ENCODE measurements at places on chromosomes 12 and 14. TPM values are rescaled to one million over a fixed set of nuclear protein-coding genes. Genes with fewer than 3 reads are reported as not detected.

The NXPH4 gene
- 0.56 TPM for total RNA-seq

The AMDHD1 gene
- total RNA-seq: under 0.01 TPM

The SUOX gene
- total RNA-seq: 13.1 TPM

The FLRT2 gene
- total RNA-seq: 11.1 TPM

The GPR65 gene
- 0.28 TPM for total RNA-seq

- DNase-seq: no peak
- no peak overlapping the region for H3K4me3 ChIP-seq
- no peaks in the 10 kb centered on the region for H3K27me3 ChIP-seq
- peaks cover 47% of the 10 kb centered on the region for H3K36me3 ChIP-seq
- no peaks in the 10 kb centered on the region for H3K4me1 ChIP-seq
Observed at GRCh38 chr14:104882325-104882973, 17.4 kb downstream of the CEP170B start.

DNA sequence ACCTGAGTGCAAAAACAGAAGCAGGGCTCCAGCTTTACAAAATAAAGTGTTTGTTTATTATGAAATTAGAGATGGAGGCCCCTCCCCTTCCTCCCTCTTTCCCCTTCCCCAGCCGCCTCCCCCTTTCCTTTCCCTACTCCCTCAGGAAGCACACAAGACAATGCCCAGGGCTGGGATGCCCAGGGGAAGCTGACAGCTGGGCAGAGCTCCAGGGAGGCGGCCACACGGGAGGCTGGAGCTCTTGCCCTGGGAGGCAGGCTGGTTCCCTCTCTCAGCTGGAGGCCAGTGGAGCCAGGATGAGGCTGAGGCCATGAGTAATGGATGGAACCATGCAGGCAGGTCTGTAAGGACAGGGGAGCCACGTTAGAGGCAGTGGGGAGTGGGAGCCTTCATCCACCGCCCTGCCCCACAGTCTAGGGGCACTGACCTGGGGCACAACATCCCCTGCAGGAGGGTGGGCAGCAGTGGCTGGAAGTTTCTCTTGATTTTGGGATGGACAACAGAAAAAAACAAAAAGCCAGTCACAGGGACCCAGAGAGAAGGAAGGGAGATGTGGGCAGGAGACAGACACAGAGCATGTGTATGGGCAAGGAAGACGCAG is 5.1 kb downstream of the PSMB11 start:
- peaks cover 4% of the 10 kb centered on the region for H3K4me1 ChIP-seq
- H3K27me3 ChIP-seq: no peaks in the 10 kb centered on the region
- no peaks in the 10 kb centered on the region for H3K36me3 ChIP-seq
- H3K27ac ChIP-seq: no peak overlapping the region
- no peak for DNase-seq
- H3K4me3 ChIP-seq: no peak overlapping the region

DNA sequence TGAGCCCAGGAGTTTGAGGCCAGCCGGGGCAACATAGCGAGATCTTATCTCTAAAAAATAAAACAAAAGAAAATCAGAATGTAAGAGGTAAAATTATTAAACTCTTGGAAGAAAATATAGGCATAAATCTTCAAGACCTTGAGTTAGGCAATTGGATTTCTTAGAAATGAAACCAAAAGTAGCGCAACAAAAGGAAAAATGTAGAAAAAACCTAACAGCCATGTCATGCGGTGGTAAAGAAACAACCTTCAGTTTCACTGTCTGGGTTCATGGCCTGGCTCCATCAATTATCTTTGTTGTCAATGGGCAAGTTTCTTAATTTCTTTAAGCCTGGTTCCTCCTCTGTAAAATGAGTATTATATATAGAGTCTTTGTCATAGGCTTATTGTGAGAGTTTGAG is 5.6 kb upstream of the GCH1 start:
- no peak overlapping the region for H3K4me3 ChIP-seq
- H3K4me1 ChIP-seq: no peaks in the 10 kb centered on the region
- no peak for DNase-seq
- no peak overlapping the region for H3K27ac ChIP-seq
- no peaks in the 10 kb centered on the region for H3K36me3 ChIP-seq
- peaks cover 9% of the 10 kb centered on the region for H3K27me3 ChIP-seq

GRCh38 chr12:5258498-5258897 is 173.4 kb upstream of the NTF3 start:
- DNase-seq: peak; percentile 86
- H3K4me1 ChIP-seq: peaks cover 16% of the 10 kb centered on the region
- H3K36me3 ChIP-seq: no peaks in the 10 kb centered on the region
- H3K4me3 ChIP-seq: no peak overlapping the region

DNA sequence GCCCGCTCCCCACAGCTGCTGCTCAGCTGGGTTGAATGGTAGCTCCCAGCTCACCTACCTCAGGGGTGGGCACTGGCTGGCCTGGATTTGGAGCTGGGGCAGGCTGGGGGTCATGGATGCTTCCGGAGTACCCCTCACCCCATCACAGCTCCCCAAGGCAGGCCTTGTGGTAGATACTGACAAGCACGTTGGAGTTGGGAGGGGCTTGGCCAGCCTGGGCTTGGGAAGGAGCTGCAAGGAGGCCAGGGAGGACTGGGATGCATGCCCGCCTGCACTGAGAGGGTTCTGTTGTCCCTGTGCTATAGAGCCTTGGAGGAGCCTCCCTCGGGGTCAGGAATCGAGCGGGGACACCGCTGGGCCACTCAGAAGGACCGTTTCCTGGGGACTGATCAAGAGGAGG is 14.2 kb downstream of the TMEM63C start:
- no peak overlapping the region for H3K27ac ChIP-seq
- H3K36me3 ChIP-seq: no peaks in the 10 kb centered on the region
- no peak overlapping the region for H3K4me3 ChIP-seq

- peaks cover 3% of the 10 kb centered on the region for H3K27me3 ChIP-seq
- no peak overlapping the region for H3K4me3 ChIP-seq
- no peak for DNase-seq
- H3K4me1 ChIP-seq: no peaks in the 10 kb centered on the region
- H3K27ac ChIP-seq: no peak overlapping the region
Observed at GRCh38 chr14:104590240-104590965, 10.8 kb downstream of the C14orf180 start.

- no peak overlapping the region for H3K4me3 ChIP-seq
- no peaks in the 10 kb centered on the region for H3K27me3 ChIP-seq
- H3K27ac ChIP-seq: peak overlapping the region; percentile 28
- peaks cover 24% of the 10 kb centered on the region for H3K36me3 ChIP-seq
Observed at GRCh38 chr12:125110641-125111360, 45.6 kb downstream of the AACS start.

DNA sequence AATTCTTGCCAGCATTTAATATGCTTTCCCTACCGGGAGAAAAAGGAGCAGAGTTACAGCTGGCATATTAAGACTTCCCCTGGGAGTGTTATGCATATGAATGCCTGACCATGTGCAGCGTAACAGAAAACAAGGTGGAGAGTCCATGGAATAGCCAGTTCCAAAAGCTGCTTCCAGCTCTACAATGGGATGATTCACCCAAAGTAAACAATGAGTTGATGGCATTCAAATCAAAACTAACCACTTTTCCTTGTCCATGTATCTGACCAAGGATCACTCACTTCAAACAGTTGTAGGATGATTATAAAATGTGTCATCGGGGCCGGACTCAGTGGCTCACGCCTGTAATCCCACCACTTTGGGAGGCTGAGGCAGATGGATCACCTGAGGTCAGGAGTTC is 48.1 kb upstream of the BICDL1 start:
- no peaks in the 10 kb centered on the region for H3K4me1 ChIP-seq
- peaks cover 4% of the 10 kb centered on the region for H3K27me3 ChIP-seq
- H3K36me3 ChIP-seq: no peaks in the 10 kb centered on the region
- H3K4me3 ChIP-seq: no peak overlapping the region

DNA sequence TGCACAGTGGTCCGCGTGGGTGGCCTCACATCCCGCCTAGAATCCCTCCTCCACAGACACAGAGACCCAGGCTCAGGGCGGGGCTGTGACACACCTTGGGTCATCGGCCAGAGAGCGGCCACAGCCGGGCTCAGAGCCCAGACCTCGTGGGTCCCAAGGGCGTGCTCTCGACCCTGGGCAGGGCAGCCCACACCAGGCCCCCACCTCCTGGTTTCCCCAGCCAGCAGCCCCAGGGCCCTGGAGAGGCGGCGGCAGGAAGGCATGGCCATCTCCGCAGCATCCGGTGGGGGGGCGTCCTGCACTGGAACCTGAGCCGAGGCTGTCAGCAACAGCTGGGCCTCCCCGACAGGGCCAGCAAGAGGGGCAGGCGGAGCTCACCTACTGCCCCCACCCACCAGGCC is 15.2 kb downstream of the JAG2 start:
- no peak for DNase-seq
- H3K4me1 ChIP-seq: no peaks in the 10 kb centered on the region
- H3K4me3 ChIP-seq: no peak overlapping the region
- no peaks in the 10 kb centered on the region for H3K36me3 ChIP-seq
- no peak overlapping the region for H3K27ac ChIP-seq
- H3K27me3 ChIP-seq: peaks cover 8% of the 10 kb centered on the region

GRCh38 chr12:56932867-56933266 is 1.3 kb downstream of the SDR9C7 start:
- H3K36me3 ChIP-seq: no peaks in the 10 kb centered on the region
- no peak overlapping the region for H3K4me3 ChIP-seq
- H3K4me1 ChIP-seq: no peaks in the 10 kb centered on the region
- no peak for DNase-seq

DNA sequence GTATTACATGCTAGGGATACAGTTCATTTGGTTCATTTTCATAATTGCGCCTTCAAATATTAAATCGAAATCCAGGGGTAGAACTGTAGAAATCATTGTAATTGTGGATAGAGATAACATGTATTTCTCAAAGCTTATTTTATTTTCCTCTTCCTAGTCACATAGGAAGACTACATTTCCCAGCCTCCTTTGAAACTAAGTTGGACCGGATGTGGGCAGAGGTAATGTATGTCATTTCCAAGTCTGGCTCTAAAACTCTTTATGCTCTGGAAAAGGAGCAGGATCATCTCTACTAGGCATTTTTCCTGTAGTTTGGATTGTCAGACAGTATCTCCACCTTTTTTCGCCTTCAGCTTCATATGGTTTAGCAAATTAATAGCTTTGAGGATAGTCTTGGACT is 70.1 kb upstream of the CRY1 start:
- peaks cover 4% of the 10 kb centered on the region for H3K4me1 ChIP-seq
- no peak overlapping the region for H3K27ac ChIP-seq
- no peak for DNase-seq
- no peaks in the 10 kb centered on the region for H3K36me3 ChIP-seq

- H3K36me3 ChIP-seq: no peaks in the 10 kb centered on the region
- H3K27ac ChIP-seq: peak overlapping the region; percentile 10
- no peak overlapping the region for H3K4me3 ChIP-seq
- peak; percentile 89 for DNase-seq
Observed at GRCh38 chr12:87813476-87814234, 215.5 kb downstream of the C12orf50 start.

DNA sequence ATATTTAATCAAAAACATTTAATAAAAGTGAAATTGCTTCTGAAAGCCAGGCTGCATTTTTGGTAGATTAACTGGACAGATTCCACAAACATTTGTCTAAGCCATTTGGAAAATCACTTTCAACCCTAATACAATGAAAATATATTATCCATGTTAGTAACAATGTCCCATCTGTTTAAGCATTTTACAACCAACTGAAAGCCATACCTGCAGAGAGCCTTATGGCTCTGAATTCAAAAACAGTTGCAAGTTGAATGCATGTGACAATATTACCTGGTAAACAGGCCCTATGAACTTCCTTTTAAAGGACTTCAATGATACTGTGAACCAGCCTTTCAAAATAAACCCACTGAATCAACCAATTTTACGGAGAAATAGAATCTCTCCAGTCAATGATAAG is 468.1 kb downstream of the BTG1 start:
- no peak overlapping the region for H3K4me3 ChIP-seq
- DNase-seq: no peak
- H3K4me1 ChIP-seq: no peaks in the 10 kb centered on the region
- H3K27ac ChIP-seq: no peak overlapping the region
- H3K36me3 ChIP-seq: no peaks in the 10 kb centered on the region

- no peaks in the 10 kb centered on the region for H3K36me3 ChIP-seq
- no peaks in the 10 kb centered on the region for H3K27me3 ChIP-seq
- DNase-seq: no peak
Observed at GRCh38 chr12:52024845-52025230, 18.1 kb downstream of the TAMALIN start.

DNA sequence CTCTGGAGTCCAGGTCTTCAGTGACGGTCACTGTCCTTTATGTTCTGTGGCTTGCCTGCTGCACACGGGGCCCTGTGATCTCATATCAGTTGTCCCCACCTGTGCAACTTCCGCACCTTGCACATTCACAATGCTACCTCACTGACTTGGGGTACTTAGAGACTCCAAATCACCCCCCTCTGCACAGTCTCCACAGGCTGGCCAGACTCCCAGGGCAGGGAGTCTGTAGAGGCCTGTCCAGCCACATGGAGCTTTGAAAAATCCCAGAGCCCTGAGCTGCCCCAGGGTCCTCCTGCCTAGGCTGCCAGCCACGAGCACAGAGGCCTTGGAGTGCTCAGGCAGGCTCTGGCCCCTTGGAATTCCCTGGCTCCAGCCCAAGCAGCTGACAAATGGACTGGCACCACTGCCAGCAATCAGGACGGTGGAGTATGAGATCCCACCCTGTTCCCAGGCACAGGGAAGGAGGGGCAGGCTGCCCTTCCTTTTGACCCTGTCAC is 26.4 kb downstream of the CMKLR1 start:
- no peak overlapping the region for H3K4me3 ChIP-seq
- DNase-seq: no peak
- no peaks in the 10 kb centered on the region for H3K36me3 ChIP-seq
- no peaks in the 10 kb centered on the region for H3K27me3 ChIP-seq
- H3K4me1 ChIP-seq: no peaks in the 10 kb centered on the region

- peaks cover 20% of the 10 kb centered on the region for H3K4me1 ChIP-seq
- H3K27me3 ChIP-seq: no peaks in the 10 kb centered on the region
- H3K36me3 ChIP-seq: peaks cover 23% of the 10 kb centered on the region
- no peak for DNase-seq
Observed at GRCh38 chr12:124448955-124449622, 118.3 kb downstream of the NCOR2 start.

- no peak overlapping the region for H3K27ac ChIP-seq
- peak; percentile 60 for DNase-seq
- no peaks in the 10 kb centered on the region for H3K27me3 ChIP-seq
Observed at GRCh38 chr12:95096852-95097251, 23.4 kb upstream of the NR2C1 start.

DNA sequence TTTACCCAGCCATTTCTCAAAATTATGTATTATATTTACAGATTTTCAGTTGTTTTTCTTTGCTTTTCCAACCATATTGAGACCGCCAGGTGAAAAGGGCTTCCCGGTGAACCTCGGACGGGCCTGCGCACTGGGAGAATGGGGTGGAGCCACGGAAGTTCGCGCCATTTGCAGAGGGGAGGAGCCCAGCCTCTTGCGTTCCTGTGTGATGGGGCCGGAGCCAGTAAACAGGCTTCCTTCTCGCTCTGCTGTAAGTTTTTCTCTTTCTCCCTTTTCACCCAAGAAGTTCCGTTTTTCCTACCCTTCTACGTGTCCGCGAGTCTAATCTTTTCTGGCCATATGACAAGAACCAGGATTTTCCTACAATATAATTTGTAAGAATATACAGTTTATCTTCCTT is 1108.8 kb upstream of the SEL1L start:
- DNase-seq: no peak
- H3K4me3 ChIP-seq: no peak overlapping the region
- no peaks in the 10 kb centered on the region for H3K36me3 ChIP-seq
- H3K27me3 ChIP-seq: no peaks in the 10 kb centered on the region

GRCh38 chr12:70948236-70948975 is 27.9 kb upstream of the PTPRR start:
- no peaks in the 10 kb centered on the region for H3K36me3 ChIP-seq
- no peaks in the 10 kb centered on the region for H3K27me3 ChIP-seq
- DNase-seq: no peak
- no peaks in the 10 kb centered on the region for H3K4me1 ChIP-seq

Measured in IMR-90 (cell line).